ENCODE measurements at places on chromosomes 7 and 10. TPM values are rescaled to one million over a fixed set of nuclear protein-coding genes. Genes with fewer than 3 reads are reported as not detected.
A peak's percentile ranks its signal among the peaks of the same experiment; 100 is the strongest.

PRF1 gene
- total RNA-seq, result 102 TPM

GRCh38 chr7:128381161-128381821, 19.8 kb upstream of the PRRT4 start:
- peak; percentile 50 for DNase-seq

DNA sequence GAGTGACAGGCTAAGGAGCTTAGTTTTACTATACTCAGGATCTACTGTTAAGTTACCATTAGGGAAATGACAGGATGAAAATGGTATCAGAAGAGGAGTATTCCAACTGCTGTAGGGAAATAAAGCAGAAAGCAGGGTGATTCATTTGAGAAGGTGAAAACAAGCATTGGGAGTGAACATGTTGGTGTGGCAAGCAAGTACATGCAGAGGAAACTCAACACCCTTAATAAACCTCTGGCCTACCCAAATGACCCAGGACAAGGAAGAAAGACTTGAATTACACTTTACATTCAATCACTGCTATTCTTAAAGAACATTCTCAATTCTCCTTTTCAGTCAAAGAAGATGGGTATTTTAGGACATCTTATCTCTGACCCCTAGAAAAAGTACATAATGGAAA, 28.7 kb downstream of the ERLIN1 start:
- DNase-seq, result no peak

FAM237B gene
- not detected for total RNA-seq

DNA sequence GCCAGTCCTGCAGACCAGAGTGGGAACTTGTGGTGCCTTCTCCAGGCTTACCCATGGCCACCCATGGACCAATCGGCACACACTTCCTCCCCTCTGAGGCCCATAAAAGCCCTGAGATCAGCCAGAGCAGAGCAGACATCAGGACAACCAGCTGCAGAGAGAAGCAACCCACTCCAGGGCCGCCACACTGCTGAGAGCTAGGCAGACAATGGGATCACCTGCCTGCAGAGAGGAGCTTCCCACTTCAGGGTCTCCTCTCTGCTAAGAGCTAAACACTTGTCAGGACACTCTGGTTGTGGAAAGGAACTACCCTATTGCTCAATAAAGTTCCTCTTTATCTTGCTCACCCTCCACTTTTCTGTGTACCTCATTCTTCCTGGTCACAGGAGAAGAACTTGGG, 34.0 kb downstream of the C7orf25 start:
- DNase-seq, result no peak

DNA sequence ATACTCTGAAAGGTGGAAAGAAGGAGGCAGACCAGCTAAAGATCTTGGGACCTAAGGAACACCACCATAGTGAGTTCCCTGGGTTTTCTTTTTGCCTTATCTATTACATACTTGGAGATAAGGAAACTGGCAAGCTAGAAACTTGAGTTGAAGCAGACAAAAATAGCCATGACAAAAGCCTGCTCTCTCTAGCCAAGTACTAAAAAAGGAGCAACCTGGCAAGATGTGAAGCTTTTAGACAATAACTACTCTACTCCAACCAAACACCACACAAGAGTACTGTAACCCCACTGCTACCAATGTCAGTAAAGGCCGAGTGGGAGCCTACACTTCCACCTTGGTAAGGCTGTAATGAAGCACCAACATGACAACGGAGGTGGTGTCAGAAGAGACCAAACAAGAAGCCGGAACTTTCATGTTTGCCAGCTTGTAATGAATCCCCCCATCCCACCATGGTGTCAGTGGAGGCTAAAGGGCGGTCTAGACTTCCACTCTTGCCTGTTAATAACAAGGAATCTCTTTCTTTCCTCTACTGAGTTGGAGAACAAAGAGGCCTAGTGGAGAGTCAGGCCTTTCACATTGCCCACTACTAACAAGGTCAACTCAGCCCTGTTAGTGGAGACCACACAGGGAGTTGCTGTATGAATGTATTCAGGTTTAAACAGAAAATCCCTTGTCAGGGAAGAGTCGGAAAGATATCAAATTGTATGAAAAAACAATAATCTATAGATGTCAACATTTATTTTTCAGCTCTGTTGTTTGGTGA, 55.8 kb upstream of the DYNC1I1 start:
- DNase-seq, result no peak

CHN2 gene
- total RNA-seq, result 0.91 TPM

DNA sequence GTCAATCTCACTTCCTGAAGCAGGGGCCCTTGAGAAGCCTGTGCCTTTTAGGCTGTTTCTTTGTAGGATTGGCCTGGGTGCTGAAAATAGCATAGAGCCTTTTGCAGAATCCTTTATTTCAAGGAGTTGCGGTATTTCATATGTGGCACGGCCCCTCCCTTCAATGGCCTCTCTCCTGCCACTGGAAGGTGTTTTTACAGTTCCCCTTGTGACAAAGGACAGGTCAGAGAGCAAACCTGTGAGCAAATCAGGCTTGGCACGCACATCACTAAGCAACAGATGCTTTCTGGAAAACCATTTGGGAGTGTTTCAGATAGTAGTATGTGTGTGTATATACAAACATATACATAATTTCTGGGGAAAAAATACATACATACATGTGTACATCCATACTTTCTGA, 388.6 kb upstream of the C7orf33 start:
- DNase-seq, result no peak

GNGT1 gene
- total RNA-seq, result not detected

CUBN gene
- 0.65 TPM for total RNA-seq
